ENCODE measurements at places on chromosomes 6 and 20. TPM values are rescaled to one million over a fixed set of nuclear protein-coding genes. Genes with fewer than 3 reads are reported as not detected.

EPHA7 gene
- total RNA-seq = not detected

LY86 gene
- not detected for total RNA-seq

LY6G6C gene
- not detected for total RNA-seq

NOX3 gene
- not detected for total RNA-seq

ANGPT4 gene
- total RNA-seq = not detected

TPX2 gene
- 113 TPM for total RNA-seq

PSMB1 gene
- 236 TPM for total RNA-seq

OXT gene
- total RNA-seq = not detected

ZKSCAN4 gene
- total RNA-seq = 3.6 TPM

LKAAEAR1 gene
- total RNA-seq = 0.43 TPM

SPATS1 gene
- total RNA-seq = not detected

GLP1R gene
- total RNA-seq = 0.81 TPM

HLA-A gene
- total RNA-seq = 1,335 TPM

POPDC3 gene
- total RNA-seq = not detected

MDFI gene
- total RNA-seq = not detected

TRPC4AP gene
- 38.2 TPM for total RNA-seq

F13A1 gene
- total RNA-seq = not detected

GRIK2 gene
- not detected for total RNA-seq

PPP1R3D gene
- total RNA-seq = 4.2 TPM

VSX1 gene
- total RNA-seq = not detected
